ENCODE measurements at places on chromosomes 13 and 19.

GRCh38 chr19:11050323-11051114 is 38.7 kb upstream of the LDLR start:
- no peak for DNase-seq

- no peak for DNase-seq
Measured at GRCh38 chr19:29537601-29538000, 11.8 kb downstream of the VSTM2B start.

GRCh38 chr13:114311387-114311786 is 2.9 kb upstream of the CHAMP1 start:
- no peak for DNase-seq

DNA sequence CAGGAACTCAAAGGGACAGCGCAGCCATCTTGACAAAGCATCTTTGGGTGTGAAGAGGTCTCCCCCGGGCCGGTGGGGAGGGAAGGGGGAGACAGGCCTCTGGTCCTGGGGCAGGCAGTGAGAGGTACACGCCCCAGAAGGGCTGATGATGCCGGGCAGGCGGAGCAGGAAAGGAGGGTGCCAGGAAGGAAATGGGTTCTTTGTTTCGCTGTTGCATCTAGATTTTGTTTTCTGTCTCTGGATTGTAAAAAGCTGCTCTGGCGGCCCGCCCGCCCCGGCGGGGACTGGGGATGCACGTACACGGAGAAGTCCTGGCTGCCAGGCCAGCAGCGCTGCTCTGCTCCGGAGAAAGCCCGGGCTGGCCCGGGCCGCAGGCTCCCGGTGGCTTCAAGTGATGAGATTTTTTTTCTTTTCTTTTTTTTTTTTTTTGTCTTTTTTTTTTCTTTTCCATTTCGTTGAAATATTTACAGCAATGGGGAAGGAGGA is 13.2 kb upstream of the ASF1B start:
- no peak for DNase-seq

DNA sequence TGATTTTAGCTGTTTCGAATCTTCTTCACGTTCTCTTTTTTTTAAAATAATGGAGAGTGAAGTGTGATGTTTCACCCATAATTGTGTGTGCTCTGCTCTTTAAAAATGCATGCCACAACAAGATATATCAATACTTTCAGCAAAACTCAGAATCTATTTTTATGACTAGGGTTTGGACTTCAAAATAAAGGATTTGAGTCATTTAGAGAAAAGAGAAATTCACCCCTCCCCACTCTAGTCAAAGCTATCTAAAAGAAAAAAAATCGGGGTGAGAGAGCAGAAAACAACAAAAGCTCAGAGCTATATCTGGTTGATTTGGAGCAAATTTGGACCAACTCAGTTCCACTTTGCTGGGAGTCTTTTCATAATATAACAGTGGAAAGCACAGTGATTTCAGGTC is 244.5 kb downstream of the DNAJC15 start:
- DNase-seq = no peak

- DNase-seq = no peak
Measured at GRCh38 chr13:21436582-21436981, 22.5 kb downstream of the ZDHHC20 start.

DNA sequence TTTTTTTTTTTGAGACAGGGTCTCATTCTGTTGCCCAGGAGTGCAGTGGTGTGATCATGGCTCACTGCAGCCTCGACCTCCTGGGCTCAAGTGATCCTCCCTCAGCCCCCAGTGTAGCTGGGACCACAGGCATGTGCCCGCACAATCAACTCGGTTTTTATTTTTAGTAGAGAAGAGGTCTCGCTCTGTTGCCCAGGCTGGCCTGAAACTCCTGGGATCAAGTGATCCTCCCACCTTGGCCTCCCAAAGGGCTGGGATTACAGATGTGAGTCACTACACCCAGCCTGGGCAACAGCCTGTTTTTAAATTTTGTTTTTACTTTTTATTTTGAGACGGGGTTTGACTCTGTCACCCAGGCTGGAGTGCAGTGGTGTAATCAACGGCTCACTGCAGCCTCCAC is 2.3 kb upstream of the KDM4B start:
- no peak for DNase-seq

GRCh38 chr13:77701305-77701704 is 3.8 kb downstream of the SLAIN1 start:
- DNase-seq = no peak

GRCh38 chr19:42121656-42122069 is 10.6 kb downstream of the POU2F2 start:
- DNase-seq = no peak

- DNase-seq = no peak
Measured at GRCh38 chr19:56301886-56302620, 12.6 kb downstream of the ZSCAN5A start.

GRCh38 chr19:15220833-15221232 is 11.4 kb downstream of the EPHX3 start:
- no peak for DNase-seq

DNA sequence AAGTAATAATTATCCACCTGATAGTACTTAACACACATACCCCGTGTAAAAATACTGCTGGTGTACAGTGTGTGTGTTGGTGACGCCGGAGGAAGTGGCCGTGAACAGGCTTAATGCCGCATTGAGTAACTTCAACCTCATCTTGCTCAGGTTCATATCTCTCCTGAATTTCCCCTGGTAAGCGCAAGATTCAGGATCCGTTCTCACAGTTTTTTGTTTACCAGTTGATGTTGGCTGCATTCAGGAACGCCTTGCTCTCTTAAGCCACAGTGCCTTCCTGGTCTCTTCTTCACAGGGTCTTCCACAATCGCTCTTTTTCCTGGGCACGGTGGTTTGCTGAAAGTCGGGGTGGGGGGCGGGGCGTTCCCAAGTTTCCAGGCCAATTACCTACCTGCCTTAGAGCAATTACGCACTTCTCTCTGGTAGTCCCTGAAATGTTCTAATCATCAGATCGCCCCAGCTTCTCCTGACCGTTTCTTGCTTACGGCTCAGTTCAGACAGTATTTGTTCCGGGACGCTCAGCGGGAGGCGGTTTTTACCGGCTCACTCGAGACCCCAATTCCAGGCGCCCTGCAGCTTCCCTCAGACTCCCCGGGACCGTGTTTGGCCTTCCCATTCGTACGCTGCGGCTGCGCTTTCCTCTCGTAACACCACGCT is 706 bp upstream of the DNAJC3 start:
- DNase-seq = no peak

DNA sequence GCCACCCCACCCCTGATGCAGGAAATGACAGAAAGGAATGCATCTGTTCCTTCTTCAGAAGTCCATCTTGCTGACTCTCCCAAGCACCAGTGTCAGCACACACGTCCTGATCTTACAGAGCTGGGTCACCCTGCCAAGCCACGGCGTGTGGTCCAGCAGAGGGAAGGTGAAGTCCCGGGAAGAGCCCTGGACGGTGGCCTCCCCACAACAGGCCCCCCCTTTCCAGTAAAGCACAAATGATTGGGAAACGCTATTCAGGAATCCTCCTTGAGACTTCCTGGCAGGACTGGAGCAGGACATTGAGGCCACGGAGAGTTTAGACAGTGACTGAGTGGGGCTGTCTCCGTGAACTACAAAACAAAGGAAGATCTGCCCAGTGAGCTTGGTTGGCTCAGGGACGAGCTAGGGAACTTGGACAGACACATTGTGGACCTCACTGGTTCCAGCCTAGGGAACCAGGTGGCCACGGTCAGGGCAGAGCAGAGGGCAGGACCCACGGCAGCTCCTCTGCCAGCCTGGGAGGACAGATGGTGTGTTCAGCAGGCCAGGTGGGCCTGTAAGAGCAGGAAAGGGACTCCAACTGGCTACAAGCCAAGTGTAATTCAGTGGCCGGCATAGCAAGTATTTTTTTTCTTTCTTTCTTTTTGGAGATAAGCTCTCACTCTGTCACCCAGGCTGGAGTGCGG is 41.7 kb downstream of the ELL start:
- no peak for DNase-seq

GRCh38 chr19:40139533-40140287 is 49.0 kb upstream of the ZNF780A start:
- DNase-seq = no peak

DNA sequence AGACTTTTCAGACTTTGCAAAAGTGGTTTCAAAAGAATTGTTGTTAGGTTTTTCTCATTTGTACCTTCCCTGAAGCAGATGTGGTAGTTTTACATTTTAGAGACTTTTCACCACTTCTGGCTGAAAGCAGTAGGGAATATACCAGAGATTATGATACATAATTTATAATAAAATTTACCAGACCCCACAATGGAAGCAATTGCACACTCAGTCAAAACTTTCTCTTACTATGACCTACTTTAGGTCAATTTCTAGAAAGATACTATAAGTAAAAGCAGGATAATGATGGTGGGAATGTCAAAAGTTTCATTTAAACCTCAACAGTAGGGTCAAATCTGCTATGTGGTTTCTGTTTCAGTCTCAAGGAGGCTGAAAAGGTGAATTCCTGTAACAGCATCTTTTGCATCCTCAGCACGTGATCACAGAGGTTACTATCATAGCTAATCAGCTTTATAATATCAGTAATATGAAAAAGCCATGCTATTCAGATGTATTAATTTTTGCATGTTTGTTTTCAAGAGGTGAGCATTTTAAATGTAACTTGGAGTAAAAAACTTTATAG is 26.9 kb downstream of the PCCA start:
- no peak for DNase-seq
